PC-9 (cell line): ENCODE measurements at places on chromosomes 5 and 9. TPM values are rescaled to one million over a fixed set of nuclear protein-coding genes. Genes with fewer than 3 reads are reported as not detected.

IL7R gene
- 0.41 TPM in 1 of 2 replicates, not detected in the other for total RNA-seq

CNTLN gene
- 2.5 and 3.6 TPM in 2 replicates for total RNA-seq

DNA sequence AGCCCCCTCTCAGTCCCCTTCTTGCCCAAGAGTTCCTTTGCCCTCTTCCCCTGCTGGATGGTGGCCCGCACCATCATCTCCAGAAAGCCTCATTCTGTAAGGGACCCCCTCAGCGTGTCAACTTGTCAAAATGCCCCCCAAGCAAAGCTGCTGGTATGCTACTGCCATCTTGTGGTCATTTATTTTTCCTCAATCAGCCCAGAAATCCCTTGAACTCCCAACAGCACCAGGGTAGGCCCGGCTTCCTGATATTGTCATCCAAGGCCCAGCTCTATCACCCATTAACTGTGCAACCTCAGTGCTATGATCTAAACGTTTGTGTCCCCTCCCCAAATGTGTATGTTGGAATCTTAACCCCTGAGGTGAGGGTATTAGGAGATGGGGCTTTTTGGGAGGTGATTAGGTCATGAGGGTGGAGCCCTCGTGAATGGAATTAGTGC is 53.2 kb upstream of the FBXW11 start:
- no peaks in the 10 kb centered on the region for H3K4me1 ChIP-seq
- H3K4me3 ChIP-seq = no peak overlapping the region
- H3K27ac ChIP-seq = no peak overlapping the region
- no peaks in the 10 kb centered on the region for H3K36me3 ChIP-seq

DNA sequence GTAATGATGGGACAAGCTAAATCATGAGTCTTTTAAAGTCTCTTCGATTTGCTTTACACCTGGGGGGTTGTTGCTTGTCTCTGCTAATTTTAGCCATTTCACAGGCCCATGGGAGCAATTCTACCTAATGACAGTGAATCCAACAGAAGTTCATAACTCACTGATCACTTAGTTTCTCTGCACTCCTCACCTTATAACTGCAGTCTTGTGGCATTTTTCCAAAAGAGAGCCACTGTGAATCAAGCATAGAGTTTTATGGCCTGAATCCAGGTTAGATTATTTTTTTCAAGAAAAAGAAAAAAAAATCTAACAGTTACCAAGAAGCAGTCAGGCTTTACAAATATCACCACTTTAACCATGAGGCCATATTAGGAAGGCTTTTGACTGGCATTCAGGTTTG is 1.5 kb upstream of the IL7R start:
- no peaks in the 10 kb centered on the region for H3K27me3 ChIP-seq
- no peak overlapping the region for H3K27ac ChIP-seq
- H3K4me3 ChIP-seq = no peak overlapping the region

DNA sequence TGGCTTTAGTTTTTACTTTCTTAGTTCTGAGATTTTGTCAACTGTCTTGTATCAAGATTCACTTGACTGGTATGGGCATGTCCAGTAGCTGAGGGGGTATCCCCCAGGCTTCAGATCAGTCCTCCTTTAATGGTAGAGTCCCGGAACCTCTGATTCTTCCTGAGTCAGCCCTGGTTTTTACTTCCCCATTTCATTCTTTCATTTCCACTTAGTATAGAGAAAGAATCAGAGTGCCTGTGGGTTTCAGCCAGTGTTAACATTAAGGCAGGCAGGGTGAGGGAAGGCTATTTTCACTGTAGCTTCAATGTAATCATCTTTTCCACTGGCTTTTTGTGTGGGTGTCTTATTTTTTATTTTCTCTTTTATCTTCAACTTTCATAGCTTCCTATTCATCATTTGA is 8.3 kb upstream of the COMMD10 start:
- no peaks in the 10 kb centered on the region for H3K4me1 ChIP-seq
- no peaks in the 10 kb centered on the region for H3K36me3 ChIP-seq
- no peak overlapping the region for H3K27ac ChIP-seq
- no peak overlapping the region for H3K4me3 ChIP-seq
- DNase-seq = no peak

GRCh38 chr5:135443161-135443960 is 3.8 kb downstream of the DCANP1 start:
- no peak for DNase-seq
- H3K27ac ChIP-seq = no peak overlapping the region
- H3K4me3 ChIP-seq = no peak overlapping the region
- H3K27me3 ChIP-seq = peaks cover 58% of the 10 kb centered on the region
- no peaks in the 10 kb centered on the region for H3K36me3 ChIP-seq
- no peaks in the 10 kb centered on the region for H3K4me1 ChIP-seq

DNA sequence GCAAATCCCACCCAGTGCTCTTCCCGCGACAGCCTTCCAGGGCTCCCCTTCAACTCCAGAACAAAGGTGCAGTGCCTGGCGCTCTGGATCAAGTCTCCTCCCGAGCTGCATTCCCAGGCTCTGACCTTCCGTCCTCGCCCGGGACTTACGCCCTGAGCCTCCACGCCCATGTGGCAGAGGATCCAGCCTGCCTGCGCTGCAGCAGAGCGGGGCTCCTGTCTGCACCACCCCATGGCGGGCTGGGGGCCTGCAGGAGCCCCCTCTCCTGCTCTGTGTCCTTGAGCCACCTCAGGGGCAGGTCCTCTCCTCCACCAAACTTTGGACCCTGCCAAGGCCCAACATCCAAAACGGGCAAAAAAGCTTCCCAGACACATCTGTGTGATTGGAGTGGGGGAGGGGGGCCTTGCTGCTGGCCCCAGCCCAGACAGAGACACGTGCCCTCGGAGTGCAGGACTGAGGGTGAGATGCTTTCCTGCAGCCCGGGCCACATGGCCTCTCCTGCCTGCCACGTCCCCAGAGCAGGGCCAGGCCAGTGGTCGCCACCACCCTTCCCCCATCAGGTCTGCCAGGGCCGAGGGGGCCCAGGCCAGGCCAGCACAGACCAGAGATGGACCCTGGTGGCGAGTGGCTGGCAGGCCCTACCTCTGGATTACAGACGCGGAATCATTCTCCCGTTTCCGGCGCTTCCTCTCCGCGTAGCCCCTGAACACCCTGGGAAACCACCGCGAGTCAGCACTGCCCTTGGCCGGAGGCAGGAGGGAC is 4.4 kb downstream of the NSMF start:
- H3K4me1 ChIP-seq = 0 out of 2 replicates have a peak, but pooled peaks cover 4% of the 10 kb centered on the region
- peaks cover 3% of the 10 kb centered on the region; the same call in 1 of the 2 replicates for H3K36me3 ChIP-seq
- H3K27me3 ChIP-seq = no peaks in the 10 kb centered on the region
- H3K27ac ChIP-seq = no peak overlapping the region
- no peak for DNase-seq

DNA sequence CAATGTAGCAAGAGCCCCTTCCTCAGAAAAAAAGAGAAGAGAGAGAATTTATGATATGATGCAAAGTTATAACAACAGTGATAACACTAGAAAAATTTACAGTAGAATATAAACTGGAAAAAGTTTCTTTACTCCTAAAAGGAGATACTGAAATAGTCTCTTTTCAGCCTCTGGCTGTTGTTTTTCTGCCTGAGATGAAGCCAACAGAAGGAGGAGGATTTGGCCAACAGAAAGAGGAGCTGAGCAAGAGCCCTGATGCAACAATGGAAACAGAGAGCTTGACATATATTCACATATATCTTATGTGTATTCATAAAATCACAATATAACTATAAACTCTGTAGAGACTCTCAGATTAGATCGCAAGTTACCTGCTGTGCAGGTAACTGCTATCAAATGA is 109.1 kb downstream of the INIP start:
- no peaks in the 10 kb centered on the region for H3K27me3 ChIP-seq
- no peak overlapping the region for H3K27ac ChIP-seq
- H3K36me3 ChIP-seq = no peaks in the 10 kb centered on the region
- H3K4me1 ChIP-seq = no peaks in the 10 kb centered on the region

DNA sequence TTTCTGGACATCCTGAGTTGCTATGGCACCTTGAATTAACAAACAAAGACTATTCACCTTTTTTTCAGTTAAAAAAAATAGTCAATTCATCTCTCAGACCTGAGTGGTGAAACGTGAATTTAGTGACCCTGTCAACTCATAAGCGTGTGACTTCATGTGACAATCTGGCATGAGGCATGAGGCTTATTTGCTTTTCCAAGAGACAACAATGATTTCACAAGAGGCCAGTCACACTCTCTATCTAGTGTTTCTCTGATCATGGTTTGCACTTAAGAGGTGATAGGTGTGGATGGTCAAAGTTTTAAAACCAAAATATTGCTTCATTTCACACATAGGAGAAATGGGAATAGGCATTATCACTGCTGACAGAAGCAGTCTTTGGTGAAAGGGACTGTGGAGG is 559.6 kb upstream of the ACO1 start:
- no peak for DNase-seq
- H3K4me1 ChIP-seq = no peaks in the 10 kb centered on the region
- H3K27me3 ChIP-seq = no peaks in the 10 kb centered on the region
- no peaks in the 10 kb centered on the region for H3K36me3 ChIP-seq
- H3K27ac ChIP-seq = no peak overlapping the region

DNA sequence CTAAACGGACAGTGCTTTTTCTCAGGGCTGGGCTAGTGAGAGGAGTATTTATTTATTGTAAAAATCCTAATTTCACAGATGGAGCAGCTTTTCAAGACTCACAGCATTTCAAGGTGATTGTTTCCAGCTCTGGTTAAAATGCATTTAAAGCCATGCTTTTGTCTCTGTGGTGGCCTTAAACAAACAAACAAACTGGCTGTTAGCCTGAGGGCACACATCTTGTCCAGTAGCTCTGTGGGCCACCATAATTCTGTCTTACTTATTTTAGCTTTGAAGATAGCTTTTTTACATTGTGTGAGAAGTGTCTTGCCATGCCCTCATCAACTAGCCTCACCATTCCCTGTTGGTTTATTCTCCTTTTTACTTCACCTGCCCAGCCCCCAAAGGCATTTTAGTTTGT is 218.2 kb downstream of the PSAT1 start:
- H3K4me1 ChIP-seq = no peaks in the 10 kb centered on the region
- no peak overlapping the region for H3K4me3 ChIP-seq
- no peak for DNase-seq

- no peak overlapping the region for H3K4me3 ChIP-seq
- no peak overlapping the region for H3K27ac ChIP-seq
- no peaks in the 10 kb centered on the region for H3K27me3 ChIP-seq
- DNase-seq = no peak
- H3K36me3 ChIP-seq = no peaks in the 10 kb centered on the region
These were observed 109.1 kb downstream of the CDH10 start for GRCh38 chr5:24535646-24536045.
